ENCODE measurements at places on chromosomes 6 and 20.

DNA sequence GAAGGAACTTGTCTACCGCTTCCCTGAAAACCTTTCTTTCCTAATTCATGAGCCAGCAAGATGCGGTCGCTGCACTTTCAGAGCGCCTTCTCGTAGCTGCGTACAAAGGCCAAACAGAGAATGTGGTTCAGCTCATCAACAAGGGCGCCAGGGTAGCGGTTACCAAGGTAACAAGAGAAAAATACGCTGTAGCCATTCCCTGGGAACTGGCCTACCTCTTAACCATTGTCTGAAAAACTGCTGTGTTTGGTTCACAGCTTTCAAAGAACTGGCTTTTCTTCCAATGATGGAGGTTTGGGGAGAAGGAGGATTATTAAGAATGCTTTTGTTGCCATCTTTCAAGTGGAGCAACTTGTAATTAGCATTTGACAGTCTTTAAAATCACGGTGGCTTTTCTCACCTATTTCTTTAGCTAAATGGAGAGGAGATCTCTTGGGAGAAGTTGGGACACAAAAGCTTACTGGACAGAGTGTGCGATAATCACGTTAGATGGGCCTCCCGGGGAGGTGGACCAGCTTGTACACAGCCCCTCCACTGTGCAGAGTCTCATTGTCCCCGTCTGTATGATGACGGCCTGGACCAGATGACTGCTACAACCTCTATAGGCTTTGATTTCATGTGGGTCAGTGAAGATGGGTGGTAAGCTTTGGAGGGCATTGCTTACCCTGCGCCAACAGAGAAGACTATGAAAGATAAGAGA, 71.5 kb downstream of the LYRM2 start:
- no peak for DNase-seq

GRCh38 chr20:32622585-32623468, 37.7 kb upstream of the NOL4L start:
- DNase-seq: no peak

GRCh38 chr6:156933201-156934068, 156.3 kb downstream of the ARID1B start:
- no peak for DNase-seq

- no peak for DNase-seq
These were observed 170.2 kb downstream of the SCP2D1 start for GRCh38 chr20:18983796-18984195.

DNA sequence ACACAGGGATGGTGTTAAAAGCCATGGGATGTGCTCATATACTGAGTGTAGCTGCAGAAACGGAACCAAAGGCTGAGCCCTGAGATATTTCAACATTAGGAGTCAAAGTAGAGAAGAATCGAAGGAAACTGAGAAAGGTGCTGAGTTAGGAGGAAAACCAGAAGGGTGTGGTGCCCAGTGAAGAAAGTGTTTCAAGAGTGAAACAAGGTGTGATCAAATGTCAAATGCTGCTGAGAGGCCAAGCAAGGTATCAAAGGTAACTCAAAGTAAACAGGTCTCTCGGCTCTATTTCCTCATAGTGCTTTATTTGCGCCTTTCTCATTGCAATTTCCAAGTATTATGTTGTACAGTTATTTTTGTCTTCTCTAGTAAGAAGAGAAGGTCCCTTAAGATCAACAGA, 94.1 kb downstream of the PRDM1 start:
- no peak for DNase-seq

GRCh38 chr6:149065121-149065520, 252.4 kb upstream of the TAB2 start:
- DNase-seq: no peak

Measured in NCI-H2171 treated with DMSO at 0.1 percent for 48 hours (cell line).